ENCODE measurements at places on chromosomes 7 and 10. TPM values are rescaled to one million over a fixed set of nuclear protein-coding genes. Genes with fewer than 3 reads are reported as not detected.

GRCh38 chr10:45308707-45309106 is 6.7 kb downstream of the OR13A1 start:
- DNase-seq, result no peak
- H3K36me3 ChIP-seq, result no peaks in the 10 kb centered on the region
- no peak overlapping the region for H3K27ac ChIP-seq
- H3K27me3 ChIP-seq, result no peaks in the 10 kb centered on the region
- H3K4me3 ChIP-seq, result no peak overlapping the region

Gene ST8SIA6
- total RNA-seq, result not detected

- H3K4me3 ChIP-seq, result no peak overlapping the region
- peaks cover 8% of the 10 kb centered on the region for H3K4me1 ChIP-seq
- H3K36me3 ChIP-seq, result no peaks in the 10 kb centered on the region
- no peak overlapping the region for H3K27ac ChIP-seq
These were observed 116.0 kb upstream of the PCGF5 start for GRCh38 chr10:91104193-91105041.

Gene NPY4R2
- total RNA-seq, result not detected

- H3K27me3 ChIP-seq, result no peaks in the 10 kb centered on the region
- H3K36me3 ChIP-seq, result no peaks in the 10 kb centered on the region
These were observed 154.8 kb downstream of the NRCAM start for GRCh38 chr7:108301387-108301786.

Gene NEUROD6
- total RNA-seq, result not detected
